NCI-H526 (cell line): ENCODE measurements at places on chromosomes 5 and 9.

DNA sequence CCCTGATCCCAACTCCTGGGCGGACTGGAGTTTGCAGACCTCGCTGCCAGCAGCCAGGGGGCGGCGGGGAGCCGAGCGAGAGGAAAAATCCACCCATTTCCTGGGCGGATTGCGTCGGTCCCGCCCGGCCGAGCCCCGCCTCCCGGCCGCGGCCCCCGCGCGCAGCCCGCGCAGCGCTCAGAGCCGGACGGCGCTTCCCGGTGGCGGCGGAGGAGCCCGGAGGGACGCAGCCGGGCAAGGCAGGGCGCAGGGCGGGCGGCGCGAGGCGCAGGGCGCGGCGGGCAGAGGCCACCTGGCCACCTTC, at the start of gene OLFM1:
Gene OLFM1, plus strand, starts transcription at position 180 of the 304 bp plus-strand sequence. CDS start 322 bp downstream, outside the sequence.
- DNase-seq: no peak

DNA sequence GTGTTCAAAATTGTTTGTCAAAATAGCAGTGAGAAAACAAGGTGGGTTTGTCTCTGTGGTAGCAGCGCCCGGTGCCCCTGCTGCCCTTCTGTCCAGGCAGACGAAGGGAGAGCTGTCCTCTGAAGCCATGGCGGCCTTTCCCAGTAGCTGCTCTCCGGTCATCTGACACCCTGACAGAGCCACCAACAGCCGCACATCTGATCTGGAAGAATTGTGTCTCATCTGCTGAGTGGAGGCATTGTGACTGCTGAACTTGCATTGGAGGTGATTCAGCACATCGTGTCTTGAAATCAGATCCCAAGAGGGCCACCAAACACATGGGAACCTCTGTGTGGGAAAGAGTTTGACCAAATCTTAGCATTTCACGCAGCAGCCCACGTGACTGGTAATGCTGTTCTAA, 337.6 kb upstream of the IRX1 start:
- no peak for DNase-seq

DNA sequence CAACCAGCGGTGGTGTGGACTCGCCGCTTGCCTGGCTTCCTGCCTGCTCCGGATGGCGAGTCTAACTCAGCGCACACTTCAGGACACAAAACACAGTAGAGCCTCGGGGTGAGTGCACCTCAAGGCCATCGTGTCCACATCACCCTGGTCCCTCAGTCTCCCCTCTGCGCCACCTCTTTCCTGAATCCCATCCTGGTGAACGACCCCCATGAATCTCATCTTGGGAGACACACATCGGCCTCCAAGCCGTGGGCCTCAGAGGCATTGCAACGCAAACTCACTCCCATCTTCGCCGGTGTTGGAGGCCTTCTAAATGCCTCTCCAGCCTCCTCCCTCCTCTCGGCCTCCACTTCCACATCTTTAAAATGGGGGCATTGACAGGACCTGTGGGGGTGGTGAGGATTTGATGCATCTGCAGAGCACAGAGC, 124.3 kb downstream of the COL23A1 start:
- DNase-seq: no peak

DNA sequence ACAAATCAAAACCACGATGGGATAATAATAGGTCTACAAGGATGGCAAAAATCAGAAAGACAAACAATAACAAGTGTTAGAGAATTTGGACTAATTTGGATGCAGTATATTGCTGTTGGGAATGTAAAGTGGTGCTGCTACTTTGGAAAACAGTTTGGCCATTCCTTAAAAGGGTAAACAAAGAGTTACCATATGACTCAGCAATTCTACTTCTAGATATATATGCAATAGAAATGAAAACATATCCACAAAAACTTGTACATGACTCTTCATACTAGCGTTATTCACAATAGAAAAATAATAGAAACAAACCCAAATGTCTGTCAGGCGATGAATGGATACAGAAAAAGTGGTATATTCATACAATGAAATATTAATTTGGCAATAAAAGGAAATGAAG, 58.3 kb downstream of the JAK2 start:
- DNase-seq: no peak

- no peak for DNase-seq
Observed at GRCh38 chr5:151458314-151458713, 10.9 kb downstream of the SLC36A1 start.

GRCh38 chr5:170632985-170633234, 129.1 kb downstream of the KCNIP1 start:
- DNase-seq: no peak

DNA sequence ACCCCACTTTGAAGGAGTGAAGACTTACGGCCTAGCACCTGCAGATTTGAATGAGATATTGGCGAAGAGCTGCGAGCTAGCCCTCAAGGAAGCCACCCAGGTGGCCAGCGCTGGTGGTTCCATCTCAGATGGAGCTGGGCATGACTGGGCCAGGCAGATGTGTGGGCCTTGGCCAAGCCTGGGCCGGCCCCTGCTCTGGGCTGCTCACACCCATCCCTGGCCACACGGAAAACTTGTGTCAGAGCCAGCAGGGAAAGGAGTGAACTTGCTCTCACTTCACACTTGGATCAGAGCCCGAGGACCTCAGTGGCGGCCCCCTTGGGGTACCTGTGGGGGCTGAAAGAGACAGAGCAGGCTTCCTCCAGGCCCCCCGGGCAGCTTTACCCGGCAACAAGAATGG, 44.2 kb downstream of the ROPN1L start:
- no peak for DNase-seq

GRCh38 chr9:76658510-76659231, 105.6 kb upstream of the PCA3 start:
- peak; percentile 48 for DNase-seq

GRCh38 chr5:144002876-144003275, 167.6 kb downstream of the YIPF5 start:
- no peak for DNase-seq

GRCh38 chr9:133141833-133142595, 21.0 kb upstream of the RALGDS start:
- DNase-seq: no peak
